Activated T-helper 17 cell treated with anti-CD3 and anti-CD28 coated beads, Interleukin-2, amount 50 U/mL, for 72 hours (primary cell): ENCODE measurements at places on chromosomes 5 and 9. TPM values are rescaled to one million over a fixed set of nuclear protein-coding genes. Genes with fewer than 3 reads are reported as not detected.

- no peak for ATAC-seq
These were observed 205.7 kb downstream of the AGTPBP1 start for GRCh38 chr9:85536076-85536475.

OLFML2A gene
- total RNA-seq = not detected

RELL2 gene
- 29.9 TPM for total RNA-seq

DNA sequence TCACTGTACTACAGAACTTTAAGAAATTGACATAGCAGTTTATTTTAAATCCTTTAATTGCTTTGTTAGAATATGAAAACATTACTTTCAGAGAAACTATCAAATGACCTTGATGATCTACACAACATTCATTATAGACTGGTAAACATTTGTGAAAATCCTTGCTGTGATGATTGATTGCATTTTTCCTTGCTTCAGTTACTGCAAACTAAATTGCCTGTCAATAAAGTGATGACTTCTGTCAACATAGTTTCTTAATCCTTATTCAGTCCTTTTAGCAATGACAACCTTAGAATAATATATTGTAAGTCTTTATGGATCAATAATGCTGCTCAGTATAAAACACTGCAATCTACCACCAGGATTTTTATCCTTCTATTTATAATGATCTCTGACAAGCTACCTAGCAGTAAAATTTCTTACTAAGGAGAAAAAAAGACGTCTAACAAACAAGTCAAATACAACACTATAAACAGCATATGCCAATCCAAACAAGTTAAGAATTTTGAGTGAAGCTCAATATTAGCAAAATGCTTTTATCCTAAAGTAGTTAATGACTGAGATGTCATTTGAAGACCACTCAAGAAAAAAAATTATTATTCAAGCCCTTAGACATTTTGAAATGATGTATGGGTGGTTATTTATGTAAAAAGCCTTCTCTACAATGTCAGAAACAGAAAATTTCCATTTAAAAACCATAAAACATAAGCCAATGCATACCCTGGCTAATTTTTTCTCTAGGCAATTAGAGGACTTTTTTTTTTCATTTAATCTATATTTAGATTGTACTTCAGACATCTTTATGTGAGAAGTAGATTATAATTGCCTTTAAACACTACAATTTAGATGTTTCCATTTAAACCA lies 105.5 kb downstream of the FBXL17 start:
- no peak for ATAC-seq

IFNB1 gene
- not detected for total RNA-seq

MCTP1 gene
- not detected for total RNA-seq

GRCh38 chr9:77588271-77588937 lies 59.7 kb downstream of the GNA14 start:
- no peak for ATAC-seq

PLEKHG4B gene
- total RNA-seq = not detected

DNA sequence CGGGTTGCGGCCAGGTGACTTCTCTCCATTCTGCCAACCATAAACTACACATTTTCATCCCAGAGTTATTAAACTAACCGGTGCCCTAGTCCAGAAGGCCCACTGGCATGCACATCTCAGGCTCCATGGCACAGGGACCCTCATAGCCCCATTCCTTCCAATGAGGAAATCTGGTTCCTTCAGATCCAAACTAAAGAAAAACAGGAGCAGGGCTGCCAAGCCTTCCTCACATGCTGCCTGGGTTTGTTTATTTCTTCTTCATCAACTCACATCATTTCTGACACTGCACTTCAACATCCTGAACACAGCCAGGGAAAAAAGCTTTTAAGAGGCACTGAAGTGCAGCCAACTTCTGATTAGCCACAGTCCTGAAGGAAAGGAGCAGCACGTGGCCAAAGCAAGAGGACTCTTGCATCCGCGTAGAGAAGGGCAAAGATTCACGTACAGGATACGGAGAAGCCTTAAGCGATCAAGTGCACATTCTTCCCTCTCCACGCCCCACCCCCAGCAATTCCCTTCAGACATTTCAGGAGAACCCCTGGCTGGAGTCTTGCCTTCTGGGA lies 22.5 kb downstream of the LHFPL2 start:
- ATAC-seq = no peak

GRCh38 chr5:88113429-88113828 lies 155.2 kb downstream of the TMEM161B start:
- ATAC-seq = no peak

DNA sequence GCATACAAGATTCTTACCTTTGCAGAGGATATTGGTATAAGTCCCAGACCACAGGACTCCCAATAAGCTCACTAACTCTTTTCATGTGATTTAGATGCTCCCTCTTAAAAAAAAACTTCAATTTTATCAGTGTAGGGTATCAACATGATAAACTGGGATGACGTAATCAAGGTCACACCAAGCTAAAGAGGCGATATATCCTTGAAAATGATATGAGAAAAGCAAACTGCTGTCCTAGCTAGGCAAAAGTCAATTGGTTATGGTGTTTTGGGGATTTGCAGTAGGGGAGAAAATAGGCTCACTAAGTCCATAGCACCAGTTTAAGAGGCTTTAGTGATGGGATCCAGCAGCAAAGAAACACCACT lies 354.4 kb downstream of the DIRAS2 start:
- ATAC-seq = no peak

DNA sequence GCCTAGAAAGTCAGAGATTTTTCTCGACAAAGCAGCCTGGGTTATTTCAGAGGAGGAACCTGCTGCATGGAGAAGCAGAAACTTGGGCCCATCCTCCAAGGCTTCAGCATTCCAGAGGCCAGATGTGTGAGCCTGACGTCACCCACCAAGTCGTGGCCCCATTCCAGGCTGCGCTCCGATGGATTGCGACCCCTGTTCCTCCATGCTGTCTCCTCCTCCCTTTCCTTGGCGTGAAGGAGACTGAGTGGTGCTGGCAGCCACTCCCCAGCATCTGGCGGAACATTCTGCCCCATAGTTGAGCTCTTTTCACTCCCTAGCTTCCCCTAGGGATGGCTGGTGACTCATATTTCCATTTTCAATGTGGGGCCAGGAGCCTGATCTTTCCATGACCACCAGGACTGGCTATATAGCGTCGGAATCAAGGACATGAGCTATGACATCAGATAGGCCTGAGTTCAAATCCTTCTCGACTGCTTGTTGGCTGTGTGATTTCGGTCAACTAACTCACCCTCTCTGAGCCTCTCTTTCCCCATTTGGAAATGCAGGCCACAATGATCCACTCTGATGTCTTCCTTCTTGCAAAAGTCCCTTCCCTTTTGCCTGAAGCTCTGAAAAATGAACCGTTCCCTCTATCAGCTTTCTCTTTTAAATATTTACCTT lies 24.5 kb upstream of the DUSP1 start:
- no peak for ATAC-seq

- ATAC-seq = no peak
These were observed 758.8 kb downstream of the NR2F1-AS1 start for GRCh38 chr5:92822183-92822582.

CCDC152 gene
- total RNA-seq = 2.7 TPM

DNA sequence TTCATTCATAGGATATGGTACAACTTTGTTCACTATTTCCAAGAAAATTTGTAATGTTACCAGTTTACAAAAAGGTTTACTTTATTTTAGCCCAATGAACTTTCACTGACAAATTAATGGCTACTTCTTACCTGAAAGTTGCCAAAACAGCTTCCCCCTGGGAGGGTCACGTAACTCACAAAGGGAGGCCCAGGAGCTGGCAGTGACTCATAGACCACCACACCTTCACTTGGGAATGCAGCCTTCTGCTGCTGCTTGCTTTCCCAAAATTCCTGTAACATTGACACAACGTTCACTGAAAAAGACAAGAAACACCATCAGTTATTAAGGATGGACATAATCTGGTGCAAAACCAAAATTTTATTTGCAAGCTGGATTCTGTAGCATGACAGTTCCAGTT lies 18.1 kb downstream of the LIX1 start:
- no peak for ATAC-seq

DNA sequence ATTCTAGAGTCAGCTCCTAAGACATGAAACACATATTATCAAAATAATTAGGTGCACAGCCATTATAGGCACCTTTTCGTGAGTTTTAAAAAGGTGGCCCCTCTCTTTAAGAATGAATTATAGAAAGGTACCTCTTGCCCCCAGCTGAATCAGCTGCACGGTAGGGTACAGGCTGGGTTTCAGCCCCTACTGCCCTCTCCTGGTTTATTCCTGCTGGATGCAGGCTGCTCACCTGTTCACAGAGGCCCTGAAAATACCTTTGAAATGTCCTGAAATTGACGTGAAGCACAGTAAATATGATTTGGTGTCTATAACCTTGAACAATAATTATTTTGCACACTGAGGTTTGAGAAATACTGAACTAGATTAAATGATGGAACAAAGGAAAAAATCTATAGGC lies 504.8 kb upstream of the SGCD start:
- no peak for ATAC-seq

GRCh38 chr9:107149756-107150155 lies 133.3 kb upstream of the RAD23B start:
- ATAC-seq = no peak

GRCh38 chr9:21392270-21392669 lies 7.1 kb upstream of the IFNA2 start:
- ATAC-seq = peak; percentile 28

- no peak for ATAC-seq
These were observed 10.4 kb upstream of the SLC30A5 start for GRCh38 chr5:69083412-69083811.

GALNT12 gene
- 5.5 TPM for total RNA-seq

CDX1 gene
- total RNA-seq = not detected

DNA sequence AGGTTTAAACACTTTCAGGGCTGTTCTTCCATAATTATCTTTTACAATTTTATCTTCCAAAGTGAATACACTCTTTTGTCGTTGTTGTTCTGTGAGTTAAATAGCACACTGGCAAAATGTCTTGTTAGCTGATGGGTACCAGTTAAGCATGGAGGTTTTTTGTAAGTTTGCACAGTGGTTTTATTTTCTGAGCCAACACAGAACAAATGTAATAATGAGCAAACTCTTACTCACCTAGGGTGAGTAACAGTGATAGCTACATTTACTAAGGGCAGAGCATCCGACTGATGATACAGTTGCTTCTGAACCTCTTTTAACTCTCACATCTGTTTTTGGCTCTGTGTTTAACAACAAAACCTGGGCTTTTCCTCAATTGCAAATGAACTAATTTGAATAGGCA lies 103.2 kb downstream of the CTNND2 start:
- ATAC-seq = no peak

SUSD1 gene
- 1.8 TPM for total RNA-seq

PDLIM4 gene
- not detected for total RNA-seq

GRCh38 chr5:176524138-176524537 lies 13.1 kb downstream of the RNF44 start:
- no peak for ATAC-seq

DNA sequence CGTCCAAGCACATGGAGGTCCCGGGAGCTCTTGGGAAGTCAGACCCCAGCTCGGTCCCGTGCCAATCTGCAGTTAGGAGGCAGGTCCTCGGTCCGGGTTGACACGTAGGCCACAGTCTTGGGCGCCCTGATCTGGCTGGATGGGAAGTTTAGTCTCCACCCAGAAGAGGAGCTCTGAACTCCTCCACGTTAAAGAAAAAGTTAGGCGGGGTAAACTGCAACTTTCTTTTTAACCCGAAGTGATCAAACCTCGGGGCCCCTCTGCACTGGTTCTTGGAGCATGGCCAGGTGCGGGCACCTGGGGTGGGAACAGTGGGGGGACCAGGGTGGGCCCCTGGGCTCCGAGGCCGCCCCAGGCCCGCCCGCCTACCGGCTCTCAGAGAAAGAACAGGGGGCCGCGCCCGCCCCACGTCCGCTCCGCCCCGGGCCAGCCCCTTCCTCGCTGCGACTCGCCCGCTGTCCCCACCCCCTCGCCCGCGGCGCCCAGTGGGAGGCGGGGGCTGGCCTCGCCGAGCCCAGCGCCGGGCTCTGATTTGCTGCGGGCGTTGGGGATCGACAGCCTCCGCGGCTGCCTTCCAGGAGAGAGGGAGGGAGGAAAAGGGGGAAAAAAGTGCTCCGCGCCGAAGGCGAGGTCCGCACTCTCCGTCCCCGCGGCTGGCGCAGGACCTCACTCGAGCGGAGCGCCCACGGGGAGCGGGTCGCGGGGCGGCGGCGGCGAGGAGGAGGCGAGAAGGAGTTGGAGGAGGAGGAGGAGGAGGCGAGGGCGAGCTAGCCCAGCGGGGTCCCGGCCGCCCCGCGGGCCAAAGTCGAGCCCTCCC lies at the start of gene COL5A1:
TSS of gene COL5A1 (plus strand) at position 631 of the 817 bp plus-strand sequence. CDS start 385 bp downstream, outside the sequence.
- ATAC-seq = peak; percentile 87

GRCh38 chr5:35248843-35249780 lies 18.8 kb upstream of the PRLR start:
- no peak for ATAC-seq

DNA sequence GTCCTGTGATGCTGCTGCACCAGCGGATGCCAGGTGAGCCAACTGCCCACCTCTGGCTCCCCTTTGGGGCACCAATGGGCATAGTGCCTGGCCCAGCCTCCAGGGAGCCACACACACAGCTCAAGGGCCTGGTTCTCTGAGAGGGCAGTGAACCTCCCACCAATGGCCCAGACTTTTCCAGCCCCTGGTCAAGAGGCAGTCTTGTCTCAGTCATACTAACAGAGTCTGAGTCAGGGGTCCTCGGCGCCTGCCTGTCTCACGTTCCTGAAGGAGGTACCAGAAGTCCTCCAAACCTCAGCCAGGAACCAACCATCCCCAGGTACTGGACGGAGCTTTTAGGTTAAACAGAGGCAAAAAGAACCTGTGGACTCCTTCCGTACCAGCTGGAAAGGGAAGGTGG lies 121.1 kb downstream of the C5orf15 start:
- no peak for ATAC-seq

GRCh38 chr5:98309785-98310598 lies 463.5 kb upstream of the RGMB start:
- ATAC-seq = peak; percentile 88

DNA sequence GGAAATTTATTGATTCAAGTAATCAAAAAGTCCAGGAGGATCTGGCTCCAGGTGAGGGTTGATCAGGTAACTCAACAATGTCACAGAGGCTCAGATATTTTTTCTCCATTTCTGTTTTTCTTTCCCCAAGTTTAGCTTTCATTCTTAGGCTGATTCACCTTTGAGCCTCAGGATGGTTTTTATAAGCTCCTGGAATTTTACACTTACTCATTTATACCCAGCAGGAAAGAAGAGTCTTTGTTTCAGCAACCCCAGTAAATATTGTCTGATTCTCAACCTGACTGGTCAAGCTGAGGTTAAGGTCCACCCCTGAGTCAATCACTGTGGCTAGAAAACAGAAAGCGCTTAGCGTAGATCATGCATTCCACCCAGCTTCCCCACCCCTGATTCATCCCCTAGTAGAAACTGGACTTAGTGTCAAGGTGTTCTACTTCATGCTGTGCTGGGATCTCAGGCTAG lies 500.6 kb downstream of the KIF4B start:
- ATAC-seq = no peak
